ENCODE measurements at places on chromosomes 1 and 21.

DNA sequence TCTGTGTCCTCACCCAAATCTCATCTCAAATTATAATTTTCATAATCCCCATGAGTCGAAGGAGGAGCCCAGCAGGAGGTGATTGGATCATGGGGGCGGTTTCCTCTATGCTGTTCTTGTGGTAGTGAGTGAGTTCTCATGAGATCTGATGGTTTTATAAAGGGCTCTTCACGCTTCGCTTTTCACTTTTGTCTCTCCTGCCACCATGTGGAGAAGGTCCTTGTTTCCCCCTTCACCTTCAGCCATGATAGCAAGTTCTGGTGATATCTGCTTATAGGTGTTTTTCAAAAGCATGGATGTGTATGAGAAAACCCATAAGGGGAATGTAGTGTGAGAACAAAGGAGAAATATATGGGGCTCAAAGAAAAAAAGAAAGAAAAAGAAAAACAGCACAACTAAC is 405.9 kb upstream of the RGS18 start:
- no peak for DNase-seq

GRCh38 chr1:86461482-86461881 is 7.2 kb upstream of the CLCA1 start:
- no peak for DNase-seq

GRCh38 chr21:42567214-42567555 is 53.5 kb downstream of the SLC37A1 start:
- no peak for DNase-seq

DNA sequence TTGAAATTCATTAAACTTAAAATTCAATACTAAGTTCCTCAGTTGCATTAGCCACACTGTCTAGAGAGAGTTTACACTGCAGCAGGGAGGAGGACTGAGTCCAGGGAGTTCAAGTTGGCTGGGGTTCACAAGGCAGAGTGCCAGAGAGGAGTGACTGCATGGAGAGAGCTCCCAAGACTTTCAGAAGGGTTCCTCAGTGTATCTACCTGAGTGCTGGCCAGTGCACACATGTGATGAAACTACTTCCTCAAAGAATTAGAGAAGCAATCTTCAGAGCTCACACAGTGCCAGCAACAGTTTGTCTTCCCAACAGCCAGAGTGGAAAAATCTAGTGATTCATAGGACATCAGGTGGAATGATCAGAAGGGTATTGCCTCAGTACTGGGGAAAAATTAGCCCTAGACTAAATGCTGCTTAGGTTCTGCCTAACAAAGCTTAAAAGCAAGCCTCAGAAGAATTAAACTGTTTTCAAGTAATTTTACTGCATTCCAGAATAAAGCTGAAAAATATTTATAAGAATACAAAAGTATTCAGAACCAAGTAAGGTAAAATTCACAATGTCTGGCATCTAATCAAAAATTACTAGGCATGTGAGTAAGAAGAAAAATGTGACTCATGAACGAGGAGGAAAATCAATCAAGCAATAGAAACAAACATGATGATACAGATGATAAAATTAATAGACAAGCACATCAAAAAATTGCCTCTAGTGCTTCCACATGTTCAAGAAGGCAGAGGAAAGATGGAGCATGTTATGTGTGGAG is 10.4 kb upstream of the WNT3A start:
- no peak for DNase-seq

- peak; percentile 24 for DNase-seq
These were observed 17.2 kb upstream of the SLAMF6 start for GRCh38 chr1:160539990-160540858.

- DNase-seq = no peak
These were observed 5.3 kb upstream of the GSTM4 start for GRCh38 chr1:109650609-109651008.

DNA sequence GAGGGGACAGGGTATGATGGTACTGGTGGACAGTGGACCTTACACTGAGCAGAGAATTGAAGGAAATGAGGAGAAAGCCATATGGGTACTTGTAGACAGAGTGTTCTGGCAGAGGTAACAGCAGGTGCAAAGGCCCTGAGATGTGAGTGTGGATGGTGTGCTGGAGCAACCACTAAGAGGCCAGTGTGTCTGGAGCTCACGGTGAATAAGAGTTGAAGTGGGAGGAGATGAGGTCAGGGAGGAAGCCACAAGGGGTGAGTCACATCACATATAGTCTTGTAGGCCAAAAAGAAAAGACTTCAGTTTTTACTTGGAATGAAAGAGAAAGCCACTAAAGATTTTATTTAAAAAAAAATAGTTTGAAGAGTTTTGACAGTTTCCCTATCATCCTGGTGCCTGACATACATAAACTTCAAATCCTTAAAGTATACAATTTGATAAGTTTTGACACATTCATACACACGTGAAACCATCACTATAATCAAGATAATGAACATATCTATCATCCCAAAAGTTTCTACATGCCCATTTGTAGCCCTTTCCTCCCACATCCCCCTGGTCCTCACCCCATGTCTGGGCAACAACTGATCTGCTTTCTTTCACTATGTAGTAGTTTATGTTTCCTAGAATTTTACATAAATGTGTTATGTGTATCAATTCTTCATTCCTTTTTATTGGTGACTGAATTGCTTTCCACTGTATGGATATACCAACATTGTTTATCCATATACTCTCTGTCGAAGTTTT is 148.4 kb downstream of the GPATCH2 start:
- no peak for DNase-seq

- DNase-seq = no peak
These were observed 8.2 kb upstream of the PIGK start for GRCh38 chr1:77227381-77227780.

- no peak for DNase-seq
These were observed 270.5 kb downstream of the NPHP4 start for GRCh38 chr1:5721634-5722215.

- DNase-seq = no peak
These were observed 75.1 kb upstream of the ZBTB40 start for GRCh38 chr1:22376546-22376945.

DNA sequence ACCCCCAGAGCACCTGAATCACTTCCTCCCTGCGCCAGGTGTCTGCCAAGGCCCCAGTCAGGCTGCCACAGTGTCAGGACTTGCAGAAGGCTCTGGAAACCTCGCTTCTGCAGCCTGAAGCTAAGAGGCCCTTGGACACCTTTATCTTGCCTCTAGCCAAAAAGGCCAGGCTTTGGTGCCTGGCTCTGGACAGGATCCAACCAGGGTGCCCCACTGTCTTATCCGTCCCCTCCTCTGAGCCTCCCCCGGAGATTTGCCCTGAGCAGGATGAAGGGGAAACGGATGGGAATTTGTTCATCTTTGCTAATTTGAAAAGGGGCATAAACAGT is 12.8 kb upstream of the CLSTN1 start:
- DNase-seq = no peak

DNA sequence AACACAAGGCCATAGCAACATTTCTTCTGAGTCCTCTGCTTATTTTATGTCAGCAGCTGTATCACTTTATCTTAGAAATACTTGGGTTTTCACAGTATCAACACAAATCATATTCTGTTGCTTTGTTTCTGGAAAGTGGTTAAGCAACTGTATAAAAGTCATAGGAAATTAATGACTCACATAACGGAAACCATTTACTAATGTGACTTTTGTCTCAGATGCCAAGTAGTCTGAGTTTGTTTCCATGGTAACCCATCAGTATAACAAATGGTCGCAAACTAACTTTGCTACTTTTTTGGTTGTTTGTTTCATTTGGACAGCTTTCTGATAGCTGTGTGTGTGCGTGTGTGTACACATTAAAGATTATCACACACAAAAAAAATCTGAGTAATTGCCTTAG is 31.1 kb downstream of the EEIG2 start:
- DNase-seq = no peak

- no peak for DNase-seq
These were observed 79.2 kb downstream of the RIPK4 start for GRCh38 chr21:41687633-41688032.
